ENCODE measurements at places on chromosomes 7 and 10.

GRCh38 chr10:12333380-12334185 lies 15.8 kb upstream of the CAMK1D start:
- DNase-seq = peak; percentile 86

DNA sequence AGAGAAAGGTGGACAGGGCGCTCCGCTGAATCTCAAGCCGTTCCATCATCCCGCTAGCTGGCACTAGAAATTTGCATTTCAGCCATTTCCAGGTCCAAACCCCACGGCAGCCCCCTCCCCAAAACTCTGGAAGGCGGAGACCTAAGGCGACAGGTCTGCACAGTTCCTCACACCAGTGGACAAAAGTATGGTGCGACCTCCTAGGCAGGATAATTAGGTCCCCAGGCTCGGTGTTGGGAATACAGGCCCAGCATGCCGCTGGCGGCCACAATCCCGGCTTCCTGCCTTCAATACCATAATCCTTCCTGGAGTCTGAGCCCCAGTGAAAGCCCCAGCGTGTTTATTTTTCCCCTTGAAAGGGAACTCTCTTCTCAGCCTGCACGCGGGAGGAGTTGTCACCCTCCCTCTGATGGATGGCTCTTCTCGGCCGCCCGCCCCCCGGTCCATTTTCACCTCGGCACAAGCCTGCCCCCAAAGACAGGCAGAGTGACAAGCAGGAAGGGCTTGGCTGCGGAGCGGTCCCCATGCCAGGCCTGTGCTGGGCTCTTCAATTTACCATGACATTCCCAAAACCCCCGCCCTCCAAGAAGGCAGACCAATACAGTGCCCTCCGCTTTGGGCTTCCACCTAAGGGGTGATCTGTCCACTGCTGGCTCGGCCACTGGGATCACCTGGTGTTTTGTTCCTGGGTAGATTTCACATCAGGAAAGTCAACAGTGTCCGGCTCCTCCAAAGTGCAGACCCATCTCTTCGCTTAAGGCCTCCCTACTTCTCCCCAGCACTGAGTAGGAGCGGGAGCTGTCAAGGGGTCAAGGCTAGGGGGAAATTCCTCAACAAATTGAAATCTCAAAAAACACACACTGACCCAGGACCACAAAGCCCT lies 2.2 kb downstream of the FGFR2 start:
- no peak for DNase-seq

DNA sequence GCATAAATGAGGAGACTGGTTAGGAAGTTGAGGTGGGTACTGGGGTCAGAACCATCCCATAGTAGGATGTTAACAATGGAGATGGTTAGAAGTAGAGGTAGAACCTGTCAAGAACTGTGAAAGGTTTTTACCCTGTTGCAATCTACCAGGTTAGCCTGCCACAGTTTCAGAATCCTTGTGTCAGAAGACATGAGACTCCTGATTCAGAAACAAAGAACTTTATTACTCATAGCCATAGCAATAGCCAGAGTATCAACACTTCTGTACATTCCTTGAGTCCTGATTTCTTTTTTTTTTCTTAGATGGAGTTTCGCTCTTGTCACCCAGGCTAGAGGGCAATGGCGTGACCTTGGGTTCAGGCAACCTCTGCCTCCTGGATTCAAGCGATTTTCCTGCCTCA lies 200.9 kb downstream of the GRM3 start:
- peak; percentile 14 for DNase-seq

DNA sequence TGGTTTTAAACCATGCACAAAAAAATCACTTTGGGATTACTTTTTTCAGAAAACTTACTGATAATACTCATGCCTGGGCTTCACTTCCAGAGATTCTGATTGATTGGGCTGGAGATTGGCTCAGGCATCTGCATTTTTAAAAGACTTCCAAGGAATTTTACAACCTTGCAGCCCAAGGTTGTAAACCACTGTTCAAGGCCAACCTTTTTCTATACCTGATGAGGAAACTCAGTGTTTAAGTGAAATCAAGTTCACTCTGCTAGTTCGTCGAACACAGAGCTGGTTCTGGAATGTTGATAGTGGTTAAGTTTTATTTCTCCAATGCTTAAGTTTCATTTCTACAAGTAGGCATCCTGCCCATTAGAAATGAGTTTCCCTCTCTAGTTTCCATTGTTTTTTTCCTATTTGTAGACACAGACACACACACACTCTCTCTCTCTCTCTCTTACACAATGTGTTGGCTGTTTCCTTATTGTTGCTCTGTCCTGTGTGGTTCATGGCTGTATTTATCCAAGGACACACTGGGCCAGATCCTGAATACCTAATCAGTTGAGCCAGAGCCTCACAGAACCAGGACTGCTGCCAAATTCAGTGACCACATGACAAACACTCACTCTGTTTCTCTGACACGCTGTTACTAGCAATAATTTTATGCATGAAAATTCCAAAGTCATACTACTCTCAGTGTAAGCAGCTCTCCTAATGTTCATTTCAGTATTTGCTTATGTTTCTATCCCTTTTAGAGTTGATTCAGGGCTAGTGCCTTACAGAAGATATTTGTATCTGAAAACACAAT lies 3.7 kb upstream of the IFIT1B start:
- no peak for DNase-seq

DNA sequence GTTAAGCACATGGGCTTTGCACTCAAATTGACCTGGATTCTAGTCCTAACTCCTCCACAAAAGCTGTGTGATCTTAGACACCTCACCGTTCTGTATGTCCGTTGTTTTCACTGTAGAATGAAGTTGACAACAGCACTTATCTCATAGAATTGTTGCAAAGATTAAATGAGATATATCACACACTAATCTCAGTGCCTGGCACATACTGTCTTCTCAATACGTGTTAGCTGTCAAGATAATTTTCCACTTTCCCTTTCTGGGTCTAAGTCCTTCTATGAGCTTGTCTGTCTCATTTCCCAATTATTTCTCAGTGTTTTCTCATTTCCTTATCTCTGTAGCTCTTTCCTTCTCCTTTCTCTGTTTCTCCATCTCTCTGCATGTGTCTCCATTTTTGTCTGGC lies 296.6 kb downstream of the KCNMA1 start:
- DNase-seq = no peak

DNA sequence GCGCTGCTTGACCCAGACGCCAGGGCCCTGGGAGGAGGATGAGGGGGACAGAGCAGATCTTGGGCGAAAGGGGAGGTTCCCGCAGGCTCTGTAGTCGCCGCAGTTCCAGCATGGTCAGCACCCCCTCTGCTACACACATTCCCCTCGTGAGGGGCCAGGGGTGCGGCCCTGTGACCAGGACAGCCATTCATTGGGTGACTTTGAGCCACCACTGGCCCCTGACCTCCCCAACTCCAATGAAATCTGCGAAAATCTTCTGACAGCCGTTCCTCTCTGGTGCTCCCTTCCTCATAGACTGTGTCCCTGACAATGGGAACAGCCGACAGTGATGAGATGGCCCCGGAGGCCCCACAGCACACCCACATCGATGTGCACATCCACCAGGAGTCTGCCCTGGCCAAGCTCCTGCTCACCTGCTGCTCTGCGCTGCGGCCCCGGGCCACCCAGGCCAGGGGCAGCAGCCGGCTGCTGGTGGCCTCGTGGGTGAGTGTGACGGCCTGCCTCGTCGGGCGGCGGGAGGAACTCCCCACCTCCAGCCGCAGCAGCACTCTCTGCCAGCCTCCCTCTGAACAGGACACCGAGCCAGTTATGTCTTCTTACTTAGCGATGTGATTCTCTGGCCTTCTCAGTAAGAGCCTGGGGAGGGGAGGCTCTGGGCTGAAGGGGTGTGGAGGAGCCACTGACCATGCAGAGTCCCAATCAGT lies 825 bp downstream of the TMEM176A start:
- DNase-seq = no peak

GRCh38 chr10:2296179-2296891 lies 559.0 kb upstream of the ADARB2 start:
- DNase-seq = no peak

GRCh38 chr10:43204042-43204942 lies 62.6 kb downstream of the RASGEF1A start:
- no peak for DNase-seq

DNA sequence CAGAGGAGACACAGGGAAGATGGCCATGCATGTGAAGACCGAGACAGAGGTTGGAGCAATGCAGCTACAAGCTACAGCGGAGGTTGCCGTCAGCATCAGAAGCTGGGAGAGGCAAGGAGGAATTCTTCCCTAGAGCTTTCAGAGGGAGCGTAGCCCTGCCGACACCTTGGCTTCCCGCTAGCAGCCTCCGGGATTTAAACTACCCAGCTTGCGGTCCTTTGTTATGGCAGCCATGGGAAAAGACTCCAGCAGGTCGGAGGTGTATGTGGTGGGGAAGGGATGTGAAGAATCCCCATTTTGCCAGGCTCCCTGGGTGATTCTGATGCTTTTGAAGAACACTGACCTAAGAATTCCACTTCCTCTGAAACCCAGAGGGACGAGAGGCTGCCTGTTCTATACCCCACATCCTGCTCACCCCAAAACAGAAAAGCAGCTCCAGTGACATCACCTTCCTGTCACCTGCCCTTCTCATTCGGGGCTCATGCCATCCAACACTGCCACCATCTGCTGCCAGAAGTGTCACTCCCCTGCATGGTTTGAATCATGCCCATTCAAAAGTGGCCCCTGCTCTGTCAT lies 3.3 kb upstream of the SEPHS1 start:
- DNase-seq = peak; percentile 49

DNA sequence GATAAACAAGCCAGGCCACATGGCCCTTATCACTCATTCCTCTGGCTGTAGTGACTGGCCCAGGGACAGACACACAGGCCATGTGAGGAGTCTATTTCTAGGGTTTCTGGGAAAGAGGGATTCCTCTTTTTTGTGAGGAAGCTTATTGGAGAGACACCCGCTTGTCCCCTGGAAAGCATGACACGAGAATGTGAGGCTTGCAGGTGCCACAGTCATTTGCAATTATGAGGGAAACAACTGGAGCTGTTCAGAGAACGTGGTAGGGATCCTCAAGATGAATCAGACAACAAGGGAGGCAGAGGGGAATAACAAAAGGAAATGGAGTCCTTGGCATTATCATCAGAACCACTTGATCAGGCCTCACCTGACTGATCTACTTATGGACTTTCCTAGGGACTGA lies 64.5 kb downstream of the ADCYAP1R1 start:
- DNase-seq = no peak

DNA sequence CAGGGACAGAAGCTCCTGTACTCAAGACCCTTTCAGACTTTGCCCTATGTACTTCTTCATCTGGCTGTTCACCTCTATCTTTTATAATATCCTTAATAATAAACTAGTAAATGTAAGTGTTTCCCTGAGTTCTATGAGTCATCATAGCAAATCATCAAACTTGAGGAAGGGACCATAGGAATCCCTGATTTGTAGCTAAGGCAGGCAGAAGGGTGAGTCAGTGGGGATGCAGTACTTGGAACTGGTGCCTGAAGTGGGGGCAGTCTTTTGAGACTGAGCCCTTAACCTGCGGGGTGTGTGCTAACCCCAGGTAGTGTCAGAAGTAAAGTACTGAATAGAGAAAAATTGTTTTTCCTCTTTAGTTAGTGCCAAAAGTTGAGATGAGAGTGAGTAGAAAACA lies 6.2 kb upstream of the TMEM243 start:
- no peak for DNase-seq

DNA sequence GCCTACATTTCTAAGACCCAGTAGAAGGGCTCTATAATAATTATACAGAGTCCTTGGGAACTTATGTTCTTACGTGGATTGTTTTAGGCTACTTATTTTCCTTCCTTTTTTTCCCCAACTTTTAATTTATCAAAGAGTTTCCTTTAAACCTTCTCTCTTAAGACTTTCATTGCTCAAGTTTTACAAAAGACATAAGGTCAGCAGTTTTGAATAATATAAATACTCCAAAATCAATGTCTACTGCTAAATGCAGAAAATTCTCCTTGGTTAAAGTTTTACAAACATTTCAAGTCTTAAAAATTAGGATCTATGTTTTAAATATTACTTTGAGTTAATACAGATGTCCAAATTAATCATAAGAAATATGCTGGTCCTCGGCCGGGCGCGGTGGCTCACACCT lies 97.0 kb downstream of the LARP4B start:
- no peak for DNase-seq

- no peak for DNase-seq
These were observed 358.6 kb downstream of the PTPRN2 start for GRCh38 chr7:158228986-158229385.

DNA sequence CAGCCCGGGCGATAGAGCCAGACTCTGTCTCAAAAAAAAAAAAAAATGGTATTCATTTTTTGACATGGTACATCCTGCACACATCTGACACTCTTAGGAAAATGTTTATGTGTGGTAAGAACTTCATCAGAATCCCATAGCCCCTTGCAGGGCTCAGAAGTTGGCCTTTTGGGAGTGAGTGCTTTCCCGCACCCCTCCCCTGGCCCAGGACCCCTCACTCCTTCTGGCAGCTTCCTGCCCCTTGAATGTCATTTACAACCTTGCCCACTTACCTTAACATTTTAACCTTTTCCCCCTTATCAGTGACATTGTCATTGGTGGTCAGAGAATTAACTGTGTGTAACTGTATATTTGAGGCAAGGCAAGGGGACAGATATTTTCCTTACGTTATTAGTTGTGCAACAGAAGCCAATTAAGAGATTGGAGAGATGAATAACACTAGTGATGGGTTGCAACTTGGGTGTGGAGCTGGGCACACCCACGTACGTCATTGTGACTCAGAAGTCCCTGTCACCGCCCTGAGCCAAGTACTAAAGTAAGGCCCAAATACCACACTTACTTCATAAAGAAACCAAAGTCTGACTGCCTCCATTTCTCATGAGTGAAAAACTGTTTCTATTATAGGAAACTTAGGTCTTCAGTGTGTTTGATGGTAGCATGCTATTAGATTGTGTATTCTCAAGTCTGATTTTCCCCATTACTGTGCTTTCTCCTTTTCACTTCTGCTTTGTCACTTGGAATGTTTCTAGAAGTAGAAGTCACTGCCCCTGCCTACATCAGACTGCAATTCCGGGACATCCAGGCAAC lies 31.6 kb downstream of the OGDH start:
- peak; percentile 91 for DNase-seq

- no peak for DNase-seq
These were observed 146.8 kb downstream of the FZD1 start for GRCh38 chr7:91411060-91411459.

- no peak for DNase-seq
These were observed 239.0 kb downstream of the DIP2C start for GRCh38 chr10:450463-450862.

DNA sequence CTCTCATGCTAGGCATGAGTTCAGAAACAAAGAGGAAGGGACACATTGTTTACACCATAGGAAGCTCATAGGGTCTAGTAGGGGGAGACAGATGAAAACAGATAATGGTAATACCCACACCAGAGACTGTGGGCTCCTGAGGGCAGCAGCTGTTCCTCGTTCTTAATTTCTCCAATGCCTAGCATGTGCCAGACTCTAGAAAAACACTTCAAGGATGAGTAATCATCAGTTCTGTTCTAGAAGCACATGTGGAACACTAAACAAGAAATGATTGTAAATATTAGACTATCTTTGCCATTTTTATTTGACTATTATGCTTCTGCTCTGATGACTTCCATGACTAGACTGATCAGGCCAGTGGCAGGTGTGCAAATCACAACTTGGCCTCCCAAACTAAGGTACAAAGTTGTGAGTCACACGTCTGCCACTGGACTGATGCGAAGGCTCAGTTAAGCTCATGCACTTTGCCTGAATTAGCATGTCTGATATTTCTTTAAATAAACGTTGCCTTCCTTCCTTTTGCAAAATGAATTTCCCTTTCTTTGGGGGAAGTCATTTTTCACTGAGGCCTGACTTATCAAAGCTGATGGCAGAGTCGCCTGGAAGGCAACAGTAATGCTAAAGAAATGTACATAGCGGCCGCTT lies 89.2 kb upstream of the FGL2 start:
- DNase-seq = no peak
